ENCODE measurements at places on chromosomes 4 and X.

DNA sequence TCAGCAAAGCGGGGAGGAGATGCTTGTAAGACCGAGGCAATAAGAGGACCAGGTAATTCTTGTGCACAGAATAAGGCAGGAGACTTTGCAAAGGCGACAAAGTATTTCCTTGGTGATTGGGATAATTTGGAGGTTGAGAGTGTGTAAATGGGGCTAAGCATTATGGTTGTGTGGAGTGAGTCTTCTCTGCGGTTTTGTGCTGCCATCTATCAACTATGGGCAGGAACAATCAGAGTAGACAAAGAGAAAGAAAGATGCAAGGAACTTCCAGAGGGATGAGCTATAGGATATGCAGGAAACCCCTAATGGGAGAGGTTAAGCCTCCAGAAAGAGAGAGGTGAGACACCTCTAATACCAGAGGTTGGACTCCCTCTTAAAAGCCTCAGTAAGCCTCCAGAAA, 339.8 kb downstream of the PAPSS1 start:
- DNase-seq, result no peak

DNA sequence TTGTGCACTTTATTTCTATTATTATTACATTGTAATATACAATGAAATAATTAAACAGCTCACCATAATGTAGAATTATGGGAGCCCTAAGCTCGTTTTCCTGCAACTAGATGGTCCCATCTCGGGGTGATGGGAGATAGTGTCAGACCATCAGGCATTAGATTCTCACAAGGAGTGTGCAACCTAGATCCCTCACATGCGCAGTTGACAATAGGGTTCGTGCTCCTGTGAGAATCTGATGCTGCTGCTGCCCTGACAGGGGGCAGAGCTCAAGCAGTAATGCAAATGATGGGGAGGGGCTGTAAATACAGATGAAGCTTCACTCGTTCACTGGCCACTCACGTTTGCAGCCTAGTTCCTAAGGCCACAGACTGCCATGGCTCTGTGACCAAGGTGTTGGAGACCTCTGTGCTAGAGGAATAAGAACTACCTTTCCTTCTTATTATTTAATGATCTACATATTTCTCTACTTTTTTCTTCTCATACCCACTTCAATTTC, 492.9 kb upstream of the INTU start:
- no peak for DNase-seq

DNA sequence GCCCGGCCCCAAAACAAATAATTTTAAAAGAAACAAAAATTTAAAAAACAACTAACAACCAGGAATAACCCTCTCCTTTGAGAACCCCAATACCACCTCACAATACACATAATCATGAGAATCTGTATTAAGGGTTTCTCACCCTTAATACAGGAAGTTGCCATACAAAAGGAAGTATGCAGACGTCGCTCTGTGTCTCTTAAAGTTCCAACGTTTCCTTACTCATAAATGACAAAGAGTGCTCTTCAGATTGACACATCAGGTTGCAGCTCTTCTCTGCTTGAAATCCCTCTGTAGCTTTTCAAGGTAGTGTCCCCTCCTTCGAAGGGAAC, 73.9 kb upstream of the IRF2 start:
- DNase-seq, result no peak

GRCh38 chr4:59091146-59092142, 1981.3 kb upstream of the IGFBP7 start:
- no peak for DNase-seq

GRCh38 chr4:55906989-55907388, 41.8 kb upstream of the CEP135 start:
- DNase-seq, result no peak

DNA sequence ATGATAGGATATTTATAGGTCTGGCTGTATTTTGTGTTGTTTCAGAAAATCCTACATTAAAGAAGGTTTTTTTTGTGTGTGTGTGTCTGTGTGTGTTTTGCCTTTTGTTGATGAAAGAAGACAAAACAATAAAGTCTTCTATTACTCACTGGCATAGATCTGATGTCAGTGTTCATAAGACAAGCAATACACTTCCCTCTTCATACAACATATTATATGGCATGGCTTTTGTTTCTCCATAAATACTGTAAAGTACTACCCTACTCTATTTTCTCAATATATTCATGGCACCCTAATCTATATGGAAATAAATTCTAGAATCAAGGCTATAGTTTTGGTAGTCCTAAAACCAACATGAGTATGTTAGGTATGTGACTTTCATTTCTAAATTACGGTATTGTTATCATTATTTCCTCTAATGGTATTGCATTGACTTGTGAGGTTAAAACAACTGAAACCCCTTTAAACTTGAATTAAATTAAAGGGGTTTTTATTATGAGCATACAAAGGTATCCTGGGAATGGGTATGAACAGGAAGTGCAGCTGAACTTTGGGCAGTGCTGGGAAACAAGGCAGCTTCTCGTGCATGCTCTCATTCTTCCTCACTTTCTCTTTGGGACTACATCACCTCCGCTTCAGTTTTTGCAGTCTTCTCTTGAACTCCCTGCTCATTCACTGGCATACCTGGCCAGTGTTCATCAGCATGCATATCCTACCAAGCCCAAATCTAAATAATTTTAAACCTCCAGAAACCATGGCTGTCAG, 70.5 kb upstream of the PRSS48 start:
- no peak for DNase-seq

GRCh38 chr4:122619611-122620010, 1.3 kb downstream of the IL21 start:
- DNase-seq, result no peak

DNA sequence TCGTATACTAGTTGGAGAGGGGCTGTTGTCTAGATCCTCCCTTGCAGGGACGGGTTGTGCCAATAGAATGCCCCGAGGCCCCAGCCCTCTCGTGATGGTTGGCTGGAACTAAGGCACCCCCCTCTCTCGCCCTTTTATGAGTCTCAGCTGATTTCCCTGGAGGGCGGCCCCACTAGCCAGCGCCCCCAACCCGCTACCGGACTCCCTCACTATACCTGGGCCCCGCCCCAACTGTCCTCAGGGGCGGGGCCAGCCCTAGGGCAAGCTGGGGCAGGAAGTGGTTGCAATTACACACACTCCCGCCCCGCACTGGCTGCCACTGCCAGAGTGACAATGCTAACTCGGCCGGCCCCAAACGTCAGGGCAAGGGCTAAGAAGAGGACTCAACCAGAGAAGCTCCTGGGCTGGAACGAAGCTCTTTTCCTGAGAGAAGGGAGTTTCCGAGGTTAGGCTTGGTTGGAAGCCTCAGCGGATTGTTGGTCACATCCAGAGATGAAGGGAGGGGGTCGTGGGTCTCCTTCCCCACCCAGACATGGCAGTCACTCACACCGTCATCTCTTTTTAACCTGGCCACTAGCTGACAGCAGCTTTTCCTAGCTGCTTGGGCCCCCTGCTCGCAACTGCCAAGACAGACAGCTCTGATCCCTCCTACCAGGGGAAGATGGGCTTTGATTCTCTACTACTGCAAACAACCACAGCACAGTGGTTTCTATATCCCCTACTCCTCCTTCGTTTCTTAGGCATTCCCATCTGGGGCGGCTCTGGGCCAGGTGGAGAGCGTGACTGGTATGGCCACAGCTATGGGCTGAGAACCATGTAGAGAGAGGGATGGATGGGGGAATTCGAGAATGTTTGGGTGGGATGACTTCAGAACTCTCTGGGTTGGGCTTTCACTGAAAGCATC, 21.0 kb upstream of the BCORL1 start:
- peak; percentile 58 for DNase-seq

All from stimulated activated CD8-positive, alpha-beta memory T cell treated with anti-CD3 and anti-CD28 coated beads, Interleukin-2, amount 100 ng/mL, for 48 hours (primary cell).